ENCODE measurements at places on chromosomes 2 and 18. TPM values are rescaled to one million over a fixed set of nuclear protein-coding genes. Genes with fewer than 3 reads are reported as not detected.

GRCh38 chr2:150174056-150174805 is 313.2 kb downstream of the RND3 start:
- DNase-seq = no peak

- DNase-seq = no peak
Measured at GRCh38 chr2:54088191-54088634, 27.2 kb upstream of the ACYP2 start.

GRCh38 chr18:40313030-40313642 is 1641.9 kb upstream of the PIK3C3 start:
- DNase-seq = no peak

GRCh38 chr2:10333247-10333613 is 30.5 kb downstream of the HPCAL1 start:
- no peak for DNase-seq

DNA sequence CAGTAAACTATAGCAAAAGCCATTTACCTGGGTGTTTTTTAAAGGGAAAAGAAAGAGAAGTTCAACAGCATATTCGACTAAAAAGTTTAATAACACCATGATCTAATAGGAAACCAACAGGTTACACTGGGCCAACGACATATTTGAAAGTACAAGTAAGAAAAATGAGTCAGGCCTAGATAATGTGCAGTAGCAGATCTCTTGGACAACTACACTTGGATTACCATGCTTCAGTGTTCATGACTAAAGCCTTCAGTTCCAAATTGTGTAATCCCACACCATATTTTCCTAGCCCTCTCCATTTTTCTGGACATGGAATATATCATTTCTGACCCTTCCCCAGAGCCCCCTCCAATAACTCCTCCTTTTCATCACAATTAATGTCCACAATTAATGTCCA is 39.1 kb upstream of the FIGN start:
- DNase-seq = no peak

DNA sequence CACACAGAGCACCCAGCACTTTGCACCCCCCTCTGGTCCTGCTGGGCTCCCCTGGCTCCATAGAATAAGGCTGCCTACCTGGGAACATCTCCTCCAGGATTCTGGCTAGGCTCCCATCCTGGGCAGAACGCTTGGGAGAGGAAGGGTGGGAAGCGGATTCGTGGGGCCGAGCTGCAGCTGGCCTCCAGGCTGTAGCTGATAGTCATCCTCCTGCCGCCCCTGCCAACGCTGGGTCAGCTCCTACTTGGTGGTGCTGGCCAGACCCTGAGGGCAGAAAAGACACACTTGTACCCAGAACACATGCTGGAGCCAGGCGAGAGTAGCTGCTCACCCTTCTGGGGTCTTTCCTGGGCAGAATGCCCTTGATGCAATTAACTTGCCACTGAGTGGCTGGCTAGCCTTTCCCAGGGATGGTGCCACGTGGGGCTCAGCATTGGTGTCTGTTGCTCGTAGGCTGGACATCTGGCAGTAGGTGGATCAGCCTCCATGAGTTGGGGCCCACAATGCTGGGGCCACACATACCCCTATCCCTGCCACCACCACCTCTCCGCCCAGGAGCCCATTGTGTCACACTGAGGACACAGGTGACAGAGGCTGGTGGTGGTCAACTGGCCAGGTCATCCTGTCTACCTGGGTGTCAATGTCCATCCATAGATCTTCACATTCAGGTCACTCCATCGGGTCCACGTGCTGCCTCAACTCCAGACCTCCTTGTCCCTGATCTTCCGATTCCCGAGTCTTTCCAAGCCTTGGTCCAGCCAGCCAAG is 112.8 kb downstream of the NDUFA10 start:
- peak; percentile 24 for DNase-seq

- DNase-seq = no peak
Measured at GRCh38 chr2:46989491-46990230, 74.1 kb upstream of the MCFD2 start.

DNA sequence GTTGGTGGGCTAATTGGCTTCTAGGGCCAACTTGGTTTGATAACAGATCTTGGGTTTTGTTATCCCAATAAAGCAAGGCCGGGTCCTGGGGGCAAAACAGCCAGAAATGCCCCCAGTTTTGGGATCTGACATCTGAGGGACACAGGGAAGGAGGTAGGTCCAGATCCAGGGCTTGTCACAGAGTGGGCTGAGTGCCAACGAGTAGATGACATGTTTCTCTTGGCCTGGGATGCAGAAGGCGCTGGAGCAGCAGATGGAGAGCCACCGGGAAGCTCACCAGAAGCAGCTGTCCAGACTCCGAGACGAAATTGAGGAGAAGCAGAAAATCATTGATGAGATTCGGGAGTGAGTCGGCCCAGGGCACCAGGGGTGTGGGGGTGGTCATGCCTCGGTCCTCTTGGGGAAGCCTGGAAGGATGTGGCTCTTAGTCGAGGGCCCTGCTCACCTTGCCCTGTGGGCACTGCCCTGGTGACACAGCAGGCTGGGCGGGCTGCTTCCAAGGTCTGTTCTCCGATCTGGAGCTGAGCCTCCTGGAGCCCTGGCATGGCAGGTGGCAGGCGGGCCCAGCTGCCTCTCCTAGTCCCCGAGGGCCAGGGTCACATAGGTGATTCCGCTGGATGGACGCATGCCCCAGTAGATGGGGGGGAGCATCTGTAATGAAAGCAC is 40.2 kb upstream of the LYPD6B start:
- no peak for DNase-seq

GRCh38 chr18:22230471-22230945 is 61.1 kb downstream of the GATA6 start:
- no peak for DNase-seq

DNA sequence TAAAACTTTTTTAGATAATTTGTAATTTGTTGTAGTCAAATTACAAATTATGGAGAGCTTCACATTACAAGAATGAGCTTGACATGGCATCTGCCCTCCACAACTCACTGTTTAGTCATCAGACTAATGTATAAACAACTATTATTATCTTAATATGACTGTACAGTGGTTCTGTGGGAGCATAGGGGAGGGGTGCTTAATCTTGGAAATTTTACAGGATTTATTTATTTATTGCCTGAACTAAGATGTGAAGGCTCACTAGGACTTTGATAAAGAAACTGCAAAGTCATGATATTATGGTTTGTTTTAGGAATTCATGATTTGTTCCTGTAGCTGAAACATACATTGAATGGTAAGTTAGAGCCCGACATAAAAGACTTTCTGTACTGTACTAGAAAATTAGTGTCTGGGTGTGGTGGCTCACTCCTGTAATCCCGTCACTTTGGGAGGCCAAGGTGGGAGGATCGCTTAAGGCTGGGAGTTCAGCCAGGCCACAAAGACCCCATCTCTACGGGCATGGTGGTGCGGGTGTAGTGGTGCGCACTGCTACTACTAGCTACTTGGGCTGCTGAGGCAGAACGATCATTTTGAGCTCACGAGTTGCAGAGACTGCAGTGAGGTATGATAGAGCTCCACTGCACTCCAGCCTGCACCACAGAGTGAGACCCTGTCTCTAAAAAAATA is 2.1 kb downstream of the MARCHF7 start:
- no peak for DNase-seq

GRCh38 chr2:121080013-121080772 is 204.8 kb downstream of the TFCP2L1 start:
- no peak for DNase-seq

- no peak for DNase-seq
Measured at GRCh38 chr2:151916632-151917031, 88.4 kb upstream of the ARL5A start.

DNA sequence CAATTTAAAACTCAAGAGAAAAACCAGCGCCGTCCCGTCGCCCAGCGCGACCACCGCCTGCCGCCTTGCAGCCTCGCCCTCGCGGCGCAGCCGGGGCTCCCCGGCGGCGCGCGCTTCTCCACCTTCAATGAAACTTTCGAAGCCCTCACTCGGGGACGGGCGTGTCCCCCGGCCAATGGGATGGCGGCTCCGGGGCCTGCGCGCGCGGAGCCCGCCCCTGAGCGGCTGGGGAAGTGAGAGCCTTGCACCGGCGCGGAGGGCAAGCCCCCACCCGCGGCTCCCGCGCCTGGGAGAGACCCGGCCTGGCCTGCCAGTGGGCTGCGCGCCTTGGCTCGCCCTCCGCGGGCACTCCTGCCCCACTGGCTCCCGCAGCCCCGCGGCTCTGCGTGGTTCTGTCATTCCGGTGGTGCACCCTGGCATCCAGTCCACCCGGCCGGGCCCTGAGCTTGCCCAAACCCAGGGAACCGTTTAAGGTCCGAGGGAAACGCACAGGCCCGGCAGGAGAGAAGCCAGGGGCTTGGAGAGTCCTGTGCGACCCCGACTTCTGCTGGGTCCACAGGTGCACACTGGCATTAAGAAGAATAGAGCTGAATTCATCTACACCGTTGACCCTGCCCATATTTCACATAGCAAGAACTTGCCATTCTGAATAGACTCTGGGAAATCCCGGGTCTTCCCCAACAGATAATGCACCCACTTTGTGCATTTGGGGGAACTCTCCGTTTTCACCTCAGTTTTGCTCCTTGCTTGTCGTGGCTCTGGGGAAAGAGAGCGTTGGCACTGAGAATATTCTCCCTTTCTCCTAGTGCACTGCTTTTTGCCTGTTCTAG is at the start of gene PIEZO2:
PIEZO2 (minus strand) TSS at position 129 of the 830 bp plus-strand sequence. CDS start 981 bp downstream, outside the sequence.
- DNase-seq = no peak

GRCh38 chr2:159922563-159922962 is 124.6 kb upstream of the CD302 start:
- no peak for DNase-seq

SKA1 gene
- total RNA-seq = 0.54 TPM

PLCD4 gene
- 3.6 TPM for total RNA-seq

CYP27C1 gene
- not detected for total RNA-seq

CPO gene
- 208 TPM for total RNA-seq

DPP10 gene
- 3.4 TPM for total RNA-seq

COBLL1 gene
- total RNA-seq = 59.4 TPM

PKDCC gene
- 210 TPM for total RNA-seq

CD207 gene
- total RNA-seq = not detected

DPYSL5 gene
- total RNA-seq = not detected

SNTG2 gene
- total RNA-seq = 65.2 TPM

CRYBA2 gene
- 14.2 TPM for total RNA-seq

DSC2 gene
- total RNA-seq = 68.8 TPM

FBXO41 gene
- 8.4 TPM for total RNA-seq

TXNDC2 gene
- total RNA-seq = not detected

ASB18 gene
- total RNA-seq = not detected

SLC40A1 gene
- 129 TPM for total RNA-seq

FAM136A gene
- 39.6 TPM for total RNA-seq

GKN2 gene
- not detected for total RNA-seq
